Upper lobe of left lung (tissue), 6 donors: ENCODE measurements at places on chromosomes 13 and 19.

DNA sequence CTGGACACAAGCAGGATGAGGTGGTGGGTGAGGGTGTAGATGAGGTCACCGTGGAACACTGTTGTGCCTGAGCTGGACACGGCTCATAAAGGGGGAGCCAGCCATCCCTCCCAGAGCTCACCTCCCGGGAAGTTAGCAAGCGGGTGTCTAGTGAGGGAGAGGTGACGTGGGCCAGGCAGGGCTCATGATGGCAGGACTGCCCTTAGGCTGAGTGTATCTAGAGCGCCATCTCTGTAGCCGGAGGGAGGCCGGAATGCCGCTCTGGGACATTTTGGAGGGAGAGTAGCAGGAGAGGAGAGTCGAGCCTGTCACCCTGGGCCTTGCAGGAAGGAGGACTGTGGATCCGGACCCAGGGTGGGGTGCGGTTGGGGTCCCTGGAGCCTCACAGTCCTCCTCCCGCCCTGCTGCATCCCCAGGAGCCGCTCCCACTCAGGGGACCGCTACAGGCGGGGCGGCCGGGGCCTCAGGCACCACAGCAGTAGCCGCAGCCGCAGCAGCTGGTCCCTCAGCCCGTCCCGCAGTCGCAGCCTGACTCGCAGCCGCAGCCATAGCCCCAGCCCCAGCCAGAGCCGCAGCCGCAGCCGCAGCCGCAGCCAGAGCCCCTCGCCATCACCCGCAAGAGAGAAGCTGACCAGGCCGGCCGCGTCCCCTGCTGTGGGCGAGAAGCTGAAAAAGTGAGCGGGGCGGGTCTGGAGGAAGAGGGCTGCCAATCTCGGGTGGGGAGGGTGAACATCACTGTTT lies 9.2 kb downstream of the ZNF296 start:
- no peaks in the 10 kb centered on the region for H3K27me3 ChIP-seq
- H3K36me3 ChIP-seq: peaks cover 100% of the 10 kb centered on the region
- H3K4me3 ChIP-seq: no peak overlapping the region
- no peak for DNase-seq

- peak; percentile 86 for DNase-seq
- no peaks in the 10 kb centered on the region for H3K27me3 ChIP-seq
- H3K36me3 ChIP-seq: no peaks in the 10 kb centered on the region
- peak overlapping the region; percentile 76 for H3K27ac ChIP-seq
- H3K4me1 ChIP-seq: peaks cover 8% of the 10 kb centered on the region
- peak overlapping the region; percentile 47 for H3K4me3 ChIP-seq
Observed at GRCh38 chr13:99658261-99658991, 157.2 kb downstream of the TM9SF2 start.

- peaks cover 15% of the 10 kb centered on the region for H3K36me3 ChIP-seq
- H3K27me3 ChIP-seq: no peaks in the 10 kb centered on the region
- no peak overlapping the region for H3K27ac ChIP-seq
- DNase-seq: no peak
- H3K4me3 ChIP-seq: no peak overlapping the region
- H3K4me1 ChIP-seq: peaks cover 38% of the 10 kb centered on the region
Observed at GRCh38 chr13:98917116-98917515, 60.7 kb downstream of the DOCK9 start.

DNA sequence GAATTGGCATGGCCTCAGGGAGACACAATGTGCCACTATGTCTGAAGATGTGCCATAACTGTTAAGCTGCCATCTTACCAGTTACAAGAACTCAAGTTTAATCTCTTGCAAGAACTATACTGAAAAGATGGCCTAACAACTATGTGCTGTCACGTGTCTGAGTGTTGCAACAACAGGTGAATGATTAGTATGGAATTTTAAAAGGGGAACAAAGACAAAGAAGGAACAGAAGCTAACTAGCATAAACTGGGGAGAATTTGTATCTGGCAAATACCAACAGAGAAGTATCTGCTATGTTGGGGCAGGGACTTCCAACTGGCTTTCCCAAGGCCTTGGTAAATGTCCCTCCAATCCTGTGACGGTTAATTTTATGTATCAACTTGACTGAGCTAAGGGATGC lies 11.5 kb upstream of the ACOD1 start:
- no peak for DNase-seq
- no peaks in the 10 kb centered on the region for H3K27me3 ChIP-seq
- no peak overlapping the region for H3K4me3 ChIP-seq
- H3K4me1 ChIP-seq: no peaks in the 10 kb centered on the region

DNA sequence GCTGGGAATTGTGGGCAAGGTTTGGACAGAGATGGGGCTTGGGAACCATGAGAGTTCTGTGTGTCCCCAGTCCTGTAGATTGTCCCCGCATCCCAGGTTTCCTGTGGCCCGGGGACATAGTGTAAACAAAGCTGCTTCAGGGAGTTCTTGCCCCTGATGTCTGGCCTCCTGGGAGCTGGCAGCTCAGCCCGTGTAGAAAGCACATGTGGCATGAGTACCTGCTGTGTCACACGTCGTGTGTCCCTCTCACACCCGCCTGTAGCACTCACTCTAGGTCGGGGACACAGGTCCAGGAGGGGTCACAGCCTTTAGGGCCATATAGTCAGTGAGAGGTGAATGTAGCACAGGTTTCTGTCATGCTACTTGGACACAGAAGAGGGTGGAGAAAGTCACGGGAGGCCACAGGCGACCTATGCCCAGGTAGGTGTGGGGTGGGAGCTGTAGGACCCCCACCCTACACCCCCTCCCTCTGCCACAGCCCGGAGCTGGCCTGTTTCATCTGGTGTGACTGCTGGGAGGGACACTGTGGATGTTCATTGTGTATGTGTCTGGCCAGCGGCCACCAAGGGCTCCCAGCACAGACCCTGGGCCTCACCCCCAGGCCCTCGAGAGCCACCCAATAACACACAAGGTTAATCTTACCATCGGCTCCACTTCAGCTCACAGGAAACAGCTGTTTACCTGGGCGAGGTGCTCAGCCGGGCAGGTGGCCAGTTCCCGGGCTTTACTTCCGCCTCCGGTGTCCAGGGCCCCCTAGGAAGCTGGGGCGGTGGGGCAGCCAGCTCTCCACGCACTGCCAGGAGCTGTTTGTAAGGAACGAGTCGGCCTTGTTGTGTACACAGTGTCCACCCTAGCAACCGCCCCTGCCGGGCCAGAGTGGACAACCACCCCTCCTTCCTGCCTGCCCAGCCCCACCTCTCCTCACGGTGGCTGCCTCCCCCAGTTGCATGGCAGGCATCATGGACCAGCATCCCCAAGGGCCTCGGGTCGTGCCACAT lies 49.7 kb downstream of the COMP start:
- no peaks in the 10 kb centered on the region for H3K27me3 ChIP-seq
- DNase-seq: peak; percentile 84
- no peaks in the 10 kb centered on the region for H3K36me3 ChIP-seq
- H3K4me1 ChIP-seq: peaks cover 34% of the 10 kb centered on the region
- no peak overlapping the region for H3K4me3 ChIP-seq

GRCh38 chr19:54207983-54208783 lies 7.5 kb downstream of the RPS9 start:
- H3K4me3 ChIP-seq: peak overlapping the region; percentile 86
- peaks cover 56% of the 10 kb centered on the region for H3K36me3 ChIP-seq
- H3K27ac ChIP-seq: peak overlapping the region; percentile 91
- H3K27me3 ChIP-seq: no peaks in the 10 kb centered on the region

DNA sequence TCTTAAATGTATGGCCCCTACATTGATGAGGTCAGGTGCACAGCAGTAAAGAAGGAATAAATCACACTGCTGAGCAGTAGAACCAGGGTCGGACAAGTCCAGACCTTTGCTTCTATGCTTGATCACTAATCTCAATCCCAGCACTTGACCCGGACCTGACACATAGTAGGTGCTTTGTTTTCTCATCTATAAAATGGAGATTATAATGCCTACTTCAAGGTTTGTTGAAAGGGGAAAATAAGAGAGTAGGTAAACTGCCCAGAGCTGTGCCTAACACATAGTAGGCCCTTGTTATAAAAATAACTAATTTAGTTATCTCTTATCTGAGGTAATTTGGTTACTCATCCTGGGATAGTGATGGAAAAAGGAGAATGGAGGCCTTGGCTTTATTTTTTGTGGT lies 125.0 kb downstream of the RXFP2 start:
- H3K36me3 ChIP-seq: no peaks in the 10 kb centered on the region
- H3K27me3 ChIP-seq: no peaks in the 10 kb centered on the region
- no peak overlapping the region for H3K27ac ChIP-seq
- H3K4me1 ChIP-seq: no peaks in the 10 kb centered on the region
- no peak overlapping the region for H3K4me3 ChIP-seq
- no peak for DNase-seq
